ENCODE measurements at places on chromosomes 6 and 20.

DNA sequence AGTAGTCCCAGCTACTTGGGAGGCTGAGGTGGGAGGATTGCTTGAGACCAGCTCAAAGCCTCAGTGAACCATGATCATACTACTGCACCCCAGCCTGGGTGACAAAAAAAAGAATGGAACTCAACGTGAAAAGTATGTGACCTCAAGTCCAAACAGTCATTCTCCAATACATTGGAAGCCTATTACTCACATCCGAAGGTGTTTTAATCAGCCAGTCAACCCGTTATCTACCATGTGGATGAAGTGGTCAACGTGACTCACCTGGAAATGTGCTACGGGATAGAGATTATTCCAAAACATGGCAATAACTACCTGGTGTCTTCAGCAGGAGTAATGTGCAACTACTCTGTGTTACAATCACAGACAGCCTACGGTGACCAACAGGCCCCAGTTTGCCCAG is 85.8 kb upstream of the TOP1 start:
- no peak for DNase-seq

- DNase-seq: no peak
Observed at GRCh38 chr20:3032624-3033023, 10.8 kb upstream of the GNRH2 start.

DNA sequence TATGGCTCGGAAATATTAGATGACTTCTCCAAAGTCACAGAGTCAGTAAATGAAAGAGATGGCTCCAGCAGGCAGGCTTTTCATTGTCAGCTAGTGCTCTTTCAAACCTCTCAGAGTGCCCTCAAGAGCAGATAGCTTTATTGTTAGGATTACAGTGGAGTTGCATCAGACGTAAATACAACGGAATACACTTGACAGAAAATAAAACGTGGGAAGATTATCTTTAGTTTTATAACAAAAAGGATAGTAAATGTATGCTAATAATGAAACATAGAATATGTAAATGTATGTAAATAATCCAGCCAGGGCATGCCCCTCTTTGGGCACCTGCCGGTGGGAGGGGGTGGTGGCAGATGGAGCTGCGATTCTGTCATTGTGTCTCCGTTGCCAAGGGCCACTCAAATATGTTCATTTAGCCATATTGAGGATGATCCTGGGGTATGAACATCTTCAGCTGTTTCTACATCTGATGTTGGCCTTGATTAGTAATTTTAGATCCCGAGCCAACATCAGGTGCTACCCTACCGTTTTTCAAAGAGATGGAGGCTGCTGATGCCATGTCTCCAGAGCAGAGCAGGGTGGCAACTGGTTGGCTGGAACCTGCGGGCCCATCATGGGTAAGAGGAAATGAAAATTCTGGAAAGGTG is 358.3 kb upstream of the SULF2 start:
- no peak for DNase-seq

DNA sequence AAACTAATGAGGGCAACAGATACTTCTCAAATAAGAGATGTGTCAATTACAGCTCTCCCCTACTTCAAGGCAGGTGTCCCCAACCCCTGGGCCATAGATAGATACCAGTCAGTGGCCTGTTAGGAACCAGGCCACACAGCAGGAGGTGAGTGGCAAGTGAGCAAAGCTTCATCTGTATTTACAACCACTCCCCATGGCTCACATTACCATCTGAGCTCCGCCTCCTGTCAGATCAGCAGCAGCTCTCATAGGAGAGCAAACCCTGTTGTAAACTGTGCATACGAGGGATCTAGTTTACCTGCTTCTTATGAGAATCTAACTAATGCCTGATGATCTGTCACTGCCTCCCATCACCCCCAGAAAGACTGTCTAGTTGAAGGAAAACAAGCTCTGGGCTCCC is 422.1 kb downstream of the GJA1 start:
- DNase-seq: no peak

DNA sequence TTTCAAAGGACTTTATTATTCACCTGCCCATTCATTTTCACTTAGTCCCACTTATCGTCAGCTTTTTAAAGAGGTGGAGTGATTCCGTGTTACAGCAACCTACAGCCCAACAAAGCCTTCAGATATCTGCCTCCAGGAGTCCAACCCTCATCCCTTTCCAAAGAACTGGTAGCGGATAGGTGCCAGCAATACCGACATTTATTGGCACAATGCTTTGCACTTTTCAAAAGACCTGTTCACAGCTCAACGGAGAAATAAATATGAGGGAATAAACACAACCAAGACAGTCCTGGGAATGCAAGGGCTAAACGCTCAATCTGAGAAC is 819 bp upstream of the MTRF1L start:
- no peak for DNase-seq

Measured in activated CD4-positive, alpha-beta T cell treated with anti-CD3 and anti-CD28 coated beads, Interleukin-2, amount 50 U/mL, for 48 hours (primary cell).